ENCODE measurements at places on chromosomes 12 and 14.

GRCh38 chr12:124915239-124916236 lies 1.1 kb upstream of the UBC start:
- no peak for DNase-seq

DNA sequence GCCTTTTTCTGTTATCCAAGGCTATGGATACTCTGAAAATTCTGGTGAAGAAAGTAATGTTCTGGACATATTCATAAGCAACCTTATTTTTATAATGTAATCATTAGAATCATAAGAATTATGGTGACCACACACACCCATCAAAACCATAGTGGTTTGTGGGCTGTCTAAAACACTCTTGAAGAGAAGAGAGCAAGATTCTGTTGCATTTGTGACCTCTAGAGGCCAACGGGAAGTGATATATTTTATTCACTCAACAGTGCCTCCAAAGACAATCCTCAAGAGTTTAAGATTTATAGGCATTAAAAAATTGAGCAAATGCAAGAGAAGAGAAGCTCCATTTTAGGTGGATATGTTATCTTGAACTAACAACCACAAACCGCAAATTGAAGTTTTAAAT lies 68.5 kb upstream of the LGR5 start:
- no peak for DNase-seq

DNA sequence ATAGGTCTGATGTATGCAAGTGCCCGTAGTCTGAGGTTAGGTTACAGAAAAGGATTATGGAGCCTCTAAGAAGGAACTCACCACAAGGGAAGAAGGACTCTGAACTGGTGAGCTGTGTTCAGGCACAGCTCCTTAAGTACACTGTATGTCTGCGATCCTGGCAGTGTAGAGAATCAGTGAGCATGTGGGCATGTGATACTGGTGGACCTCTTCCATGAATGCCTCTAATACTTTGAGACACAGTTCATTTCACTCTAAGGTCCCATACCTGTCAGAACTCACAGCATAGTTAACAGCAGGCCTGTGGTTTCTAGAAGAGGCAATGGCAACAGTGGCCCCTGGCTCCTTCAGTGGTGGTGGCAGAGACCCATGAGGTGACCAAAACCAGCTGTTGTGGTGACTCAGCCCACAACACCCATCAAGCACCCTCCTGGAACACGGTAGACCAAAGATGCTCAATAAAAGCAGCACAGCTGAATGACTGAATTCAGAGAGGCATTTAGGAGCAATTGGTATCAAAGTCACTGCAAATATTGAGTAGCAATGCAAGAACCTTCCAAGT lies 6.9 kb upstream of the OR6J1 start:
- no peak for DNase-seq

GRCh38 chr14:96461950-96462798 lies 40.0 kb upstream of the PAPOLA start:
- no peak for DNase-seq

- no peak for DNase-seq
These were observed 22.9 kb upstream of the VPS37B start for GRCh38 chr12:122918827-122919226.

DNA sequence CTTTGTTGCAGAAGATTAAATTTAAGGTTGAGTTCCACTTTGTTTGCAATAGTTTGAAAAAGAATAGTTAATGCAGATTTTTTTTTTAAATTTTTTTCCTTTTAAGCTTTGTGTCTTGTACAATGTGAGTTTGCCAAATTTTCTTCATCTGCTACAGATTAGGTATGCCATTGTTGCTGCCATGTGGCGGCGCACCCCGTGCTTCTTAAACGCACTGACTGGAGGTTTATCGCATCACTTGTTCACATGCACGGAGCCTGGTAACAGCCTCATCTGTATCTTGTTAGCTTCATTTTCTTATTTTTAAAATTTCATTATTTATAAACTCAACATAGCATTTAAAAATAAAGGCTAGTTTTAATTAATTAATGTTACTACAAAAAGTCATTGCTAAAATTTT lies 43.5 kb downstream of the ETNK1 start:
- no peak for DNase-seq

GRCh38 chr14:102321456-102322422 lies 2.2 kb downstream of the ZNF839 start:
- DNase-seq = no peak

DNA sequence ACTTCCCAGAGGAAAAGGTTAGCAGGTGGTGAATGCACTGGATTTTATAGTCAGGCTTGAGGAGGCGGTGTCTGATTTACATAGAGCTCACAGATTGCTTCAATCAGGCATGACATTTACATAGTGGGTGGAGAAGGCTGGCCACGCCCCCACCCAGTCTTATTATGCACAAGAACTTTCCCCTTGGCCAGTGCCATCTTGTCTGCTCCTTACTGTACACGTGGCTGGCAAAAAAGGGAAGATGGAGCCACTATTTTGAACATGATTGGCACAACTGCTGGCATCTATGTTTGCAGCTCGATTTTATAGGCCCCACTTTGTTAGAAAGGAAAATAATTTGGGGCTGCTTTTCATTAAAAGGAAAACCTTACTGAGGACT lies 10.9 kb upstream of the LGMN start:
- DNase-seq = no peak

DNA sequence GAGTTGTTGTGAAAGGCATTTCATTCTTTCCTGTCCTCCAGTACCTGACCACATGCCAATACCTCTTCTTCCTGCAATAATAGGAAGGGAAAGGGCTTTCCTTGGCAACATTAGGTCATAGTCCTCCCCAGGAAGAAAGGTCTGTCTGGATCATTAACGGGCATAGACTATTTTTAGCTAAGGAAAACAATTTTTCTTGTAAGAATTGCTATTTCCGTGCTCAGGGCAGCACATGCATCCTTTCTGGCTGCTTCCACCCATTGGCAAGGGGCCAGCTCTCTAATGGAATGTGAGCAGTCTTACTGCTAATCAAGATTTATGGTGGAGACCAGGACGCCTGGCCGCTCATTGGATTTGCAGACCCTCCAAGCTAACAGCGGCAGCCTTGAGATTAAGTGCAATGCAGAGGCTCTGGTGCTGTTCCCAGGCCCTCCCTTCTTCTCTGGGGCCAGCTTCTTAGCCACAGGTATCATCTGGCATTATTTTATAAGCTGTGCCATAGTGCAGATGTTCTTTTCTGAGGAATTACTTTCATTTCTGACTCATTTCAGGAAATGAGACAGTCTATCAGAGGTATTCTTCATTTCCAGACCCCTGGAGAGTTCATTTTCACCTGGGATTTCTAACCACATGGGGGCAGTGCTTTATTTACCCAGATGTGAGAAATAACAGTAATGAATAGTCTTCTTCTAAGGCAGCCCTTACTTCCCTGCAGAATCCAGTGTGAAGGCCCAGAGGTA lies 52.9 kb downstream of the ANO6 start:
- no peak for DNase-seq

- DNase-seq = no peak
These were observed 772 bp downstream of the SCARB1 start for GRCh38 chr12:124862768-124863415.

GRCh38 chr12:108198043-108198442 lies 69.0 kb downstream of the WSCD2 start:
- DNase-seq = no peak

GRCh38 chr12:120432772-120433525 lies 5.0 kb upstream of the COX6A1 start:
- DNase-seq = no peak

GRCh38 chr12:97046901-97047300 lies 139.8 kb downstream of the NEDD1 start:
- no peak for DNase-seq

DNA sequence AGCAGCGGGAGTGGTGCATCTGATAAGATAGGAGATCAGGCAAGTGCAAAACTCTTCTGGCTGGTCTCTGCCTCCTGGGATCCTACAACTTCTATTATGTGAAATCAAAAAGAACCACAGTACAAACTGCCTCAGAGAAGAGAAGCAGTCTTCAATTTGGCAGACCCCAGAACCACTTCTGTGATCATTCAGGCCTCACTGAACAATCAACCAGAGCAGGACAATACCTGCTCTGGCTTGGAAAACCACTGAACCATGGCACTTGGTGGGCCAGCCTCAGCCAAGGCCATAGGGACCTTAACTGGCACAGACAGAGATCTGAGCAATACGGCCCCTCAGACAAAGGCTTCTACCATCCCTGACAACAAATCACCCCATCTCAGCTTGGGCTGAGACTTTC lies 103.0 kb downstream of the NDUFA12 start:
- no peak for DNase-seq

GRCh38 chr14:22174412-22175277 lies 414.4 kb downstream of the DAD1 start:
- no peak for DNase-seq

DNA sequence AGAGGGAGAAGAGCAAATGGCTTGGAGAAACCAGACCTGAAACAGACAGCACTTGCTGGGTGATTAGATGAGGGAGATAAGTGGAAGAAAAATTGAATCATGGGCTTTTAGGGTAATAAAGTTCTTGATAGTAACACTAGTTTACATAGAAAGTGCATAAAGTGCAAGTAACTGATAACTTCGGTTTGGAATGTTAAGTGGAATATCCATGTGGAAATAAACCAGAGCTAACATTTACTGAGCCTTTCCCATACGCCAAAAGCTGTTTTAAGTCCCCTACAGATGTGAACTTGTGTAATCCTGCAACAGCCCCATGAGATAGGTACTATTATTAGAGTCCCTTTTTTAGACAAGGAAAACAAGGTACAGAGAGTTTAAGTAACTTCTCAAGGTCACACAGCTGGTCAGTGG lies 77.1 kb upstream of the NUDT4 start:
- DNase-seq = no peak

- DNase-seq = no peak
These were observed 4.9 kb upstream of the YEATS4 start for GRCh38 chr12:69354556-69355187.

- peak; percentile 38 for DNase-seq
These were observed 22.3 kb downstream of the DCAF4 start for GRCh38 chr14:72948481-72949138.

- DNase-seq = no peak
These were observed 905.1 kb upstream of the USP15 start for GRCh38 chr12:61355105-61355504.

DNA sequence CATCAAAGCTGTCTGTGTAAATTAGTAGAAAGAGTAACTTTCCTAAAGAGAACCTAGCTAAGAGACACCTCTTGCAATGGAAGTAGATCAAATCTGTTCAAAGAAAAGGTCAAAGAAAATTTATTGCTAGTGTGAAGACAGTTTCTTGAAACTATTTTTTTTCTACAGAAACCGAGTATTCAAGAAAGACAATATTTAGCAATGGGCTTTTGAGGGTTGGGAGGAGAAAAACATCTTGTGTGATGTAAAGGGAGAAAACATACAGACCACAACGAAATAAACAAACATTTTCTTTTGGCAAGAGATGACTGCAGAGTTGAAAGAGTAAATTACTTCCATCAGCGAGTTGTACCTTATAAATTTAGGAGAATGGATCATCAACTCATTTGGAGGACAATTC lies 24.4 kb downstream of the NKX2-1 start:
- no peak for DNase-seq

GRCh38 chr14:104953097-104953496 lies 25.1 kb downstream of the AHNAK2 start:
- DNase-seq = no peak

GRCh38 chr12:69278814-69279782 lies 39.7 kb downstream of the CPSF6 start:
- no peak for DNase-seq

DNA sequence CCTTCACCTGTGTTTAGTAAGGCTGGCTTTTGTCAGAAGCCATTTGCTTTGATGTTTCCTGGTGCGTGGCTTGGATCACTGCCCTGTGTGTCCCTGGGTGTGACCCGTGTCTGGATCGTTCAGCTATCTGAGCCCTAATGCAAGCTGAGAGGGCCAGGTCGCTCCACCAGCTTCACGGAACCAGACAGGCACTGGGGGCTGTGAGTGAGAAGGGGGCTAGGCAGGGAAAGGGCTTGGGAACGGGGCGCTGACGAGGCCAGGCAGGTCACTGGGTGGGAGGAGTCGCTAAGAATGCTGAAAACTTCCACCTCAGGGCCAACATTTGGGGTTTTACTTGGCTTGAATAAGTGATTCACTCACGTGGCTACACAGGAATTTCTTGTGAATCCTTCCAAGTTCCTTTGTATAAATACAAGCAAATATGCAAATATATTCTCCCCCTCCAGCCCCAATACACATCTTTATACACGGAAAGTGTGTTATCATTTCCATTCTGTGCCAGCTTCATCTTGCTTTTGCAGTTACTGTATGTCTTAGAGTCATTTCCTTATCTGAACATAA lies 24.2 kb upstream of the MMP17 start:
- no peak for DNase-seq

DNA sequence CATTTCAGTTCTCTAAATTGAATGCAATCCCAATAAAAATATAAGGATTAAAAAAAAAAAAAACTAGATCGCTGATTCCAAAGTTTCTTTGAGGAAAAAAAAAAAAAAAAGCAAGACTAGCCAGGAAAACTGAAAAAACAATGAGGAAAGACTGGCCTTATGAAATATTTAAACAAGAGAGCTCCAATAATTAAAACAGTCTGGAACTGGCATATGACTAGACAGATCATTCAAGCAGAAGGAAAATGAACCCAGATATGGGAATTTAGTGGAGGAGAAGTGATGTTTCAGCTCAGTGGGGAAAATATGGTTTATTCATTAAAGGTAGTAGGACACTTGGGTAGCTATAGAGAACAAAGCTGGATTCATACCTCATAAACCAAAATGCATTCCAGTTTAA lies 42.0 kb upstream of the TBC1D15 start:
- DNase-seq = no peak

GRCh38 chr12:175250-175649 lies 38.7 kb downstream of the SLC6A12 start:
- no peak for DNase-seq

- DNase-seq = no peak
These were observed 10.7 kb upstream of the NEUROD4 start for GRCh38 chr12:55008944-55009585.

- DNase-seq = no peak
These were observed 377.7 kb downstream of the SLC16A7 start for GRCh38 chr12:59973515-59973914.

GRCh38 chr12:33253178-33253577 lies 186.4 kb downstream of the SYT10 start:
- DNase-seq = no peak

- no peak for DNase-seq
These were observed 98.0 kb upstream of the E2F7 start for GRCh38 chr12:77163074-77164038.

- no peak for DNase-seq
These were observed 46.0 kb downstream of the YEATS4 start for GRCh38 chr12:69405566-69405865.

- DNase-seq = no peak
These were observed 5.6 kb upstream of the COCH start for GRCh38 chr14:30868736-30869135.
